ENCODE measurements at places on chromosomes 12 and 14. TPM values are rescaled to one million over a fixed set of nuclear protein-coding genes. Genes with fewer than 3 reads are reported as not detected.

RNASE3 gene
- total RNA-seq = not detected

EID3 gene
- 18.2 TPM for total RNA-seq

ABCC9 gene
- 0.32 TPM for total RNA-seq

OTOGL gene
- 0.11 TPM for total RNA-seq

NAB2 gene
- total RNA-seq = 46.5 TPM

CDH24 gene
- total RNA-seq = 4.1 TPM

ADAM20 gene
- 2.9 TPM for total RNA-seq

PIWIL1 gene
- total RNA-seq = not detected

MANSC4 gene
- total RNA-seq = not detected

POTEG gene
- not detected for total RNA-seq

SOS2 gene
- total RNA-seq = 37.7 TPM

ZNF10 gene
- total RNA-seq = 10.2 TPM

CNTN1 gene
- total RNA-seq = not detected

PRIMA1 gene
- total RNA-seq = 1.0 TPM

BIN2 gene
- not detected for total RNA-seq

NTF3 gene
- 3.5 TPM for total RNA-seq

SERPINA1 gene
- 15.8 TPM for total RNA-seq

DACT1 gene
- total RNA-seq = 6.7 TPM

KRT83 gene
- not detected for total RNA-seq

GZMB gene
- not detected for total RNA-seq

CIROP gene
- total RNA-seq = not detected

TBX3 gene
- total RNA-seq = 4.5 TPM

STK38L gene
- total RNA-seq = 57.1 TPM

LPAR5 gene
- not detected for total RNA-seq

HOXC4 gene
- total RNA-seq = 2.2 TPM

TMEM132D gene
- under 0.01 TPM for total RNA-seq

SERPINA9 gene
- 0.43 TPM for total RNA-seq

RAP1B gene
- 231 TPM for total RNA-seq

PTGDR gene
- total RNA-seq = 0.11 TPM

LRP1-AS gene
- not detected for total RNA-seq

EFS gene
- total RNA-seq = 18.4 TPM

RNASE1 gene
- not detected for total RNA-seq

GPR132 gene
- total RNA-seq = not detected

CLEC4D gene
- total RNA-seq = not detected

GCH1 gene
- total RNA-seq = 6.9 TPM

ITGB7 gene
- 1.3 TPM for total RNA-seq

PAH gene
- not detected for total RNA-seq

RNASE7 gene
- not detected for total RNA-seq

C12orf76 gene
- 9.5 TPM for total RNA-seq

ST8SIA1 gene
- 17.4 TPM for total RNA-seq

ASB2 gene
- not detected for total RNA-seq

All from articular chondrocyte of knee joint (primary cell).